ENCODE measurements at places on chromosomes 7 and 10. TPM values are rescaled to one million over a fixed set of nuclear protein-coding genes. Genes with fewer than 3 reads are reported as not detected.
A peak's percentile ranks its signal among the peaks of the same experiment; 100 is the strongest.

DNA sequence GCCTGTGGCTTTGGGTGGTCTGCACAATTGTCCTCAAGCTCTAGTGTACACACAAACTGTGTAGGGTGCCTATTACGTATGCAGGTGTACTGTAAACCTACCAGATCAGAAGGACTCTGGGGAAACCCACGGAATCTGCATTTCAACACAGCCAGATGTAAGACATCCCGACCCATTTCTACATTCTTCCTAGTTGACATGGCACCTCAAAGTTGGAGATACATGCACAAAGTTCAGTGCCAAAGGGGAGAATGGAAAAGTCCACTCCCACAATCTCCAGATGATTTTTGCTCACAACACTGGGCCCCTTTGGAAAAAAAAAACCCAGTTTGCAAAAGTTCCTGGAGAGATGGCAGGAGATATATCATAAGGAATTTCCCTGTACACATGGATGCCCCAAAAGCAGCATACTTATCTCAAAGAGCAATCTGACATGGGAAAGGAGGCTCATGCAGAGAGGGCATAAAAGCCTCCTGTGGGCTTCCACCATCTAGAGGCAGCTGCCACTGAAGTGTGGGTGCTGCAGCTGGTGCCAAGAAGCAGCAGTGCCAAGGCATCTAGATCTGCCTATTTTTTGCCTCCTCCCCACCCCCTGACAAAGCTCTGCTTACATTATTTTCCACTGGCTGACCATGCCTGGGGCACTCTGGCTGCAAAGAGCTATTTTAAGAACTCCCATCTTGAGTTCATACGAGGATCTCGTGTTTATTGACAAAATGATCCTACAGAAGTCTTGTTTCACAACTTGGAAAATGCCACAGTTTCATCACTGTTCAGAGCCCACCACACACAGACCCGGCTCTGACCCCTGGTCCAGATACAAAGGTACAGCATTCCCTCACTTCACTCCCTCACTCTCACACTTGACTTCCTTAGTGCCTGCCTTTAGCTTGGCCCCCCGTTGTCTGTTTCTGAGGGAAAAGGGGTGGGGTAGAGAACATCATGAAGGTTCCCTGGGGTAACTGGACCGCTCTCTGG lies 12.9 kb downstream of the TECTB start:
- DNase-seq = no peak
- peaks cover 14% of the 10 kb centered on the region for H3K27me3 ChIP-seq
- peak overlapping the region; percentile 46 for H3K27ac ChIP-seq

DNA sequence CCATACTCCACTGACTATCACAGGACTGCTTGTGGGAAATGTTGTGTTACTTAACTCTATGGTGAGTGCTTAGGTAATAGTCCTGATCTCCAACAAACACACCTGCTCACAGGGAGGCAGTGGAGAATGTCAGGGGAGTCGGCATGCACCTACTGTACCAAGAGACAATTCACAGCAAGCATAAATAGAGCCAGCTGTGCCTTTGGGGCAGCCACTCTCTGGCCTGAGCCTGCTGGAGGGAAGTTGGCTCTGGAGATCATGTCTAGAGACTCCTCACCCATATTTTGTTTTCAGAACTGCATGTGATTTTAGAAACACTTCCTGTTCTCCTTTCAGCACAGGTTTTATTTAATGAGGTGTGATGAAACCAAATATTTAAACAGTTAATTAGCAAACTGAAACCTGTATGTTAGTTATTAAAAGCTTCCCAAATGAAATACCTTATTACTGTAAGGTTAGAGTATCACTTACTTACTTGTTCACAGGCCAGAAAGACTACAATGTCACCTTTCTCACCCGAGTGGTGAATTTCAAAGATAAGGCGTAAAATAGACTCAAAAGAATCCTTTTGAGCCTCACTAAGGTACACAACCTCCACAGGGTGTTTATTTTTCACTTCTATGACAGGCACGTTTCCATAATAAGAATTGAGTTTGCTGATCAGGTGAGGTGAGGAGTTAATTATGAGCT lies 21.8 kb downstream of the DHX32 start:
- no peak for DNase-seq
- no peaks in the 10 kb centered on the region for H3K27me3 ChIP-seq
- peaks cover 4% of the 10 kb centered on the region for H3K36me3 ChIP-seq

Gene LYZL1
- not detected for total RNA-seq

- no peaks in the 10 kb centered on the region for H3K27me3 ChIP-seq
- peaks cover 79% of the 10 kb centered on the region for H3K4me1 ChIP-seq
- peaks cover 30% of the 10 kb centered on the region for H3K36me3 ChIP-seq
- H3K4me3 ChIP-seq = peak overlapping the region; percentile 60
- peak overlapping the region; percentile 98 for H3K27ac ChIP-seq
These were observed 30.0 kb upstream of the AP5Z1 start for GRCh38 chr7:4745265-4745919.
